Foreskin keratinocyte (primary cell): ENCODE measurements at places on chromosomes 5 and 9.

- DNase-seq, result no peak
Observed at GRCh38 chr5:151688436-151688835, 1.7 kb upstream of the SPARC start.

DNA sequence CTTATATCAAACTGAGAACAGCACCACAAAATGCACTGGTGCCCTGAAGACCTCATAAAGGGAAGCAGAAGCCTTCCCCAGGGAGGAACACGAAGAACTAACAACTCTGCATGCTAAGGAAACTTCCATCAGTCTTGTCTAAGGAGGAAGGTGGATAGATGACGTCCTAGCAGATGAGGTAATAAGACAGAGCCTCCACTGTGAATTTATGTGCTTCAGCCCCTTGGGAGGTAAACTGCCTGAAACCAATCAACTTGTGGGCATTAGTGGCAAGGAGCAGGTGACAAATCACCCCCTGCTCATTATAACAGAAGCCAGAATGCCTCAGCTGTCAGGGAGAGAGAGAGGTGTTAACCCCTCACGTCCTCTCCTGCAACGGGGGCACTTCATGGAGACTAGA is 48.9 kb upstream of the SPIN1 start:
- DNase-seq, result no peak

DNA sequence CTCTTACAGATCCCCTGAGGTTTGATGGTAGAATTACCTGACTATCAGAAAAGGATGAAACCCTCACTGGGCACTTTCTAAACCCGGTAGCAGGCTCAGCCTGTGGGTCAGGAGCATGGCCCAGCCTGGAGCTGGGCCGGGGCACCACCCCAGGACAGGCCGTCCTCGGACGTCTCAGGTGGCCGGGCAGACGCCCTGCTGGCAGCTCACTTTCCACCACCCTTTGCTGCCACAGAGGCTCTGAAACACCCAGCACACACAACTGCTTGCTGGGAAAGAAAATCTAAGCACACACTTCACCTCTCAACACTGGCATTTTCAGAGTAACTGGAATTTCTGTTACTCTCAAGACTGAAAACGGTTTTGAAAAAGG is 4.4 kb downstream of the UBAC1 start:
- no peak for DNase-seq

- DNase-seq, result no peak
Observed at GRCh38 chr9:83623679-83624076, 735 bp downstream of the IDNK start.

DNA sequence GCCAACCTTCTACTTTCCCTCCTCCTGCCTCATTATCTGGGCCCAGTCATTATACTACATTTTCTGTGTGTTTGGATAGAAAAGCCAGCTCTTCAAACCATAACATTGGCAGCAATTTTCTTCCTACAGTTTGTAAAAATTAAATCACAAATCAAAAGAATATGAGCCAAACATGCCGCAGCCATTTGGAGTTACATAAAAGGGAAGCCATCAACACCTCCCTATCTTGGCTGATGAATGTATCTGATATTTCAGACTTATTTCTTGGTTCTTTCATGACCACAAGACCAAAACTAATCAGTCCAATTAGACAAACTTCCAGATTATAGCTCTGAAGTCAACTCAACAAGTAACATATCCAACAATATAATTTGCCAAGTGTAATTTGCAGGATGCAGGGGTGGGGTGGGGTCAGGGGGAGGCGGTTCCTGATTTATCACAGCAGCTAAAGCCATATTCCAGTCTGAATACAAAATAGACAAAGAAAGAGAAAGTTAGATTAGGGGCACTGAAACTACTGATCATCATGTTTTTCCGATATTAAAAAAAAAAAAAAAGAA is 89.4 kb upstream of the CNTLN start:
- no peak for DNase-seq

GRCh38 chr9:38133595-38133994 is 64.6 kb upstream of the SHB start:
- DNase-seq, result no peak

DNA sequence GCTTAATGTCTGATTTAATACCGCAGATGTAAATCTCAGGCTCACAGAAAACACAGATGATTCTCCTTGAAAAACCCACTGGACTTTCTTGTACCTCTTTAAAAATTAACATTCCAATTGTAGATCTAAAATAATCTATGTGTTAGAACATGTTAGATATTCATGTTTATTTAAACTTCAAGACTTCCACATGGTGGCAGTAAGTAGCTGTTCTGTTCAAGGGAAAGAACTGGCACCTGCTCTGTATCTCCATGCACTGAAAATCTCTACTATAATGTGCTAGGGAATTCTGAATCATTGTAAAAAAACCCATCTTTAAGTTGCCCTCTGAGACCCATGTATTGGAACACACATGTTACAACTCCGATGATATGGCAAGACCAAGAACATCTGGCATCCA is 366.9 kb downstream of the DMRTA1 start:
- no peak for DNase-seq

DNA sequence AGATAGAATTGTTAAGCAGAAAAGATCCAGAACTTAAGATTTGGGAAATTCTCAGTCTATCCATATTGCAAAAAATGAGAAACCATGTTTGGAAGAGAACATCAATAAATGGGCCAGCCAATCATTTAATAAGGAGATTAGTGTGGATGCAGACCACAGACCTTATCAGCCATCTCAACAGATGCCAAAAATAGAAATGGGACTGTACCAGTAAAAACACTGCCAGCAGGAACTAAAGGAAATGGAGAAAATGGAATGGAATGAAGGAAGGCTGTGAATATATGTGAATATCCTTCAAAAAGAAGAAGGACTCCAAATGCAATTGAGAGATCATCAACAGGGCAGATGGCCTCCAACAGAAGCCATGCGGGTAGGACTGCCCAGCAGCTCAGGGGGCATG is 52.7 kb upstream of the ZNF618 start:
- no peak for DNase-seq

DNA sequence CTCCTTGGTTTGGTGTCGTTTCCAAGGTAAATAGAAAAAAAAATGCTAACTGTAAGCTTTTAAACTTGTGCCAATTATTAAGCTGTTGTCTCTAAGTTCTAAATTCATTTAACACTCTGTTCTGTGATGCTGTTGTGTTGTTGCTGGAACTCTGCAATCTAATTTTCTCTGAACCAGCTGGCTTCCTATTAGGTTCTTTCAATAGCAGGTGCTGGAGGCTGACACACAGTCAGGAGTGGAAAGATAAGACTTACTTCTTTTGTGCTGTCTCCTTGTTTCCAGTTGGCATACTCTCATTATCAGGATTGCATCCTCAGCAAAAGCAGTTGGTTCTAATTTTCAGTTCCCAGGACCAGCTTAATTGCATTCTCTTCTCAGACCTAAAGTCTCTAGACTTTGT is 1252.6 kb upstream of the NUDT12 start:
- no peak for DNase-seq

GRCh38 chr9:2262386-2263071 is 247.4 kb downstream of the SMARCA2 start:
- DNase-seq, result no peak

GRCh38 chr9:13002740-13003139 is 227.9 kb downstream of the LURAP1L start:
- DNase-seq, result peak; percentile 18

- no peak for DNase-seq
Observed at GRCh38 chr5:141879941-141880738, 1.9 kb upstream of the PCDH1 start.

DNA sequence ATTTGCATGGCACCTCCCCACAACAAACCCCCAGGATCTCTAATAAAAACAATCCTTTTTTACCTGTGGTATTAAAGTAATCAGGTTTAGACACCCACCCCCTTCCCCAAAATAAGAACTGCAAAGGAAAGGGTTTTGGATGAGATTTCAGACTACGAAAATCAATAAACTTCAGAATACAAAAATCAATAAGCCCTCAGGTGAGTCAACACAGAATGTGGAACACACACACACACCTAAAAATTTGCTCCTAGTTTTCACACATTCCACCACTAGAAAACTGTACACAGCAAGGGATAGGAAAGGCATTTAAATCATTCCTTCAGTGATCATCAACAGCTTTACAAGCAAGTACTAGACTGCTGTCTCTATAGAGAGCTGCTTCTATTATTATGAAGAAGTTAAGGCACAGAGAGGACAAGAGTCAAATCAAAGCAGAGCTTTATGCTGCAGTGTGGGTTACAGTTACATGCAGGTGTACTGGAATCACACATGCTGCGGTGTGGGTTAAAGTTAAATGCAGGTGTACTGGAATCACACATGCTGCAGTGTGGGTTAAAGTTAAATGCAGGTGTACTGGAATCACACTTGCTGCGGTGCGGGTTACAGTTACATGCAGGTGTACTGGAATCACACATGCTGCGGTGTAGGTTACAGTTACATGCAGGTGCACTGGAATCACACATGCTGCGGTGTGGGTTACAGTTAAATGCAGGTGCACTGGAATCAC is 36.3 kb downstream of the PFDN1 start:
- DNase-seq, result no peak

DNA sequence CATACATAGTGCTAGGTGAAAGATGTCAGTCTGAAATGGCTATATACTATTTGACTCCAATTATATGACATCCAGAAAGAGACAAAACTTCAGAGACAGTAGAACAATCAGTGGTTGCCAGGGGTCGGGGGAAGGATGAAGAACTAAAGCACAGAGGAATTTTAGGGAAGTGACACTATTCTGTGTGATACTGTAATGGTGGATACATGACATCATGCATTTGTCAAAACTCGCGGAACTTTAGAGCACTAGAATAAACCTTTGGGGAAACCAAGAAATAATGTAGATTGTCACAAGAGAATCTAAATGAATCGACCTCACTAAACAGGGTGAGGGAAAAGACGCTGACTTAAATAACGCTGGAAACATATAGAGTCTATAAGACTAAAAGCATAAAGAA is 107.0 kb upstream of the RETREG1 start:
- DNase-seq, result no peak

DNA sequence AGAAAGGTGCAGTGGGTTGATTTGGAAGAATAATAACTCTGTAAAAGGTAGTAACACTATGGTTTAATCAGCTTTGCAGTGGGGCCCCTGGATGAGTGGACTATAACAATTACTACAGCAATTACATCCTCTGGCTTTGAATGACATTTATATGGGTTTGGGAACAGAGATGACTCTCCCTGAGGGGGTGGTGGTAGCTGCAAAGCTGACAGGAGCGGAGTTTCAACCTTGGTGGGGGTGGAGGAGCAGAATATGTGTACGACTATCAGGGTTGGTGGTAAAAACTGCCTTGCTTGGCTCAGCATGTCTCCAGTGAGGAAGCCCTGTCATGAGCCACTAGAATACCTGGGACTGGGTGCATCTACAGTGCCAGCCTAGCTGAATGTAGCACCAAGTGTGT is 28.3 kb upstream of the NR3C1 start:
- no peak for DNase-seq

GRCh38 chr5:37212096-37212495 is 37.1 kb downstream of the CPLANE1 start:
- DNase-seq, result no peak

DNA sequence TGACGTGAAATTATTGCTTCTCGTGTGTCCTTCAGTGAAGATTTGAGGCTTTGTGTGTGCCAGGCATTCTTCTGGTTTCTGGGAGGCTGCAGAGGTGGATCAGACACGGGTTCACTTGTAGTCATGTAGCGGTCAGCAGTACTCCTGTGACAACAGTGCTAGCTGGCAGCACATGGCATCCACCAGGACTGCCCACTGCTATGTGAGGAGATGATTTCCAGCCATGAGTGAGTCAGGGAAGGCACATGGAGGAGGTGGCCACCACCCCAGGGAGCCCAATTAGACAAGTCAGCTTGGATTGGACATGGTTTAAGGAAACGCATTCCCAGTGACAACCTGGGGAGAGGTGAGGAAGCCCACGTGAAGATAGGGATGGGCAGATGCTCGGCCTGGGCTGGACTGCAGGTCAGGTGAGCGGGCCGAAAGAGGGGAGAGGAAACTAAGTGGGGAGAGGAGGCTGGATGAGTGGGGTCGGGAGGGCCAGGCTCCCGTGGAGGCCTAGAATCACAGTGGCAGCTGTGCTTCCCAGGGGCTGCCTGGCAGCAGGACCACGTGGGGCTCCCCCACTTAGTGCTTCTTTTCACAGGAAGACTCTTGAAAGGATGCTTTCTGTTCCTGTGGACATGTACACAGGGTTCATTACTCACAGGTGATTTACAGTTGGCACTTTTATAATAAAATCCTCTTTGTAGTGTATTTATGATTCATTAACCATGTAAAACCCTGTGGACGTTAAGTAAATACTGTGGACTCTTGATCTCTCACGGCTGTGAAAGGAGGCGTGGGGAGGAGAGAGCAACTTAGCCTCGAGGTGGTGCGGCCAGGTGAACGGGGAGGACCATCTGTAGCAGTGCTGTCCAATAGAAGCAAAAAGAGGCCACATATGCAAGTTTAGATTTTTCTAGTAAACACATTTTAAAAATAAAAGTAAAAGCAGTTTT is 80.0 kb upstream of the OTULINL start:
- no peak for DNase-seq

- no peak for DNase-seq
Observed at GRCh38 chr5:122880749-122881148, 35.3 kb downstream of the SNX24 start.

- peak; percentile 76 for DNase-seq
Observed at GRCh38 chr9:134641173-134641989, at the start of gene COL5A1. Gene COL5A1 (plus strand): TSS chr9:134641803. CDS start chr9:134642188, 385 bp downstream.

DNA sequence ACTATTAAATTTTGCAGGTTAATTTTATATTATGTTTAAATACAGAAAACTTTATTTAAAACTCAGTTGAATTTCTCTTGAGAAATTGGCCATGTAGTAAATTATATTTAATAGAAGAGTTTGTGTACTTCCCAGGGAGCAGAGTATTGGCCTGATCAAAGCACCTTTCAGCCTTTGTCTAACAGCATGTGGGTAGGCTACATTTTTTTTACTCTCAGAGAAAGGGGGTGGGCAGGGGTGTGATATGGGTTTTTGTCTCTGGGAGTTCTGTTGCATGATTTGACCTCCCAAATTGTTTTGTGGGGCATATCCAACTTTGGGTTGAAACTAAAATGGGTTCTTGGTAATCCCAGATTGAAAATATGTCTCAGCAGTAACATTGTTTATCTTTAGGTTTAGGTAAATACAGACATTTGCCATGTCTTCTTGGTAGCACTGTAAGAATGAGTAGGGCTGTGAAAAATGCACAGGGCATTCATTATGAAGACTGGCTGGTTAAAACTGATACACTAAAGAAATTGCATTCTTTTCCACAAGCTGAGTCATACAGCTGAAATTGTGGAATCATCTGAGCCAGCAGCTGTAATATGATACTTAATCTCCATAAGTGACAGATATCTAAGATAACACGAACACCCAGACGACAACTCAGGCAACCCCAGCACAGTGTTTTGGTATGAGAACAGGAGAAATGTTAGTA is 75.4 kb upstream of the CDKN2B start:
- peak; percentile 94 for DNase-seq

- no peak for DNase-seq
Observed at GRCh38 chr5:85205430-85205829, 820.8 kb upstream of the EDIL3 start.

DNA sequence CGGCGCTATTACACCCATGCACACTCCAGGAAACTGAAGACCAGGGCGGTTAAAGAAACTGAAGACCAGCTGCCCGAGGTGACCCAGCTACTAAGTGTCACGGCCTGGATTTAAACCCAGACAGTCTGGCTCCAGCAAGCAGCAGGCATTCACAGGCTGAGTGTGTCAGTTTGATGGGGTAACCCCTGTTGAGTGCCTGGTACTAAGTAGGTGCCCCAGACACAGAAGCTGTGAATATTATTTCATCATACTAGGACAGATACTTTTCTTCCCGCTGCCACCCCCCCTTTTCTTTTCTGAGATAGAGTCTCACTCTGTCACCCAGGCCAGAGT is 7.3 kb downstream of the ENG start:
- no peak for DNase-seq
